ENCODE measurements at places on chromosomes 11 and 22.
A peak's percentile ranks its signal among the peaks of the same experiment; 100 is the strongest.

GRCh38 chr11:2428322-2428795 lies 16.0 kb downstream of the TRPM5 start:
- peak; percentile 87 for DNase-seq

DNA sequence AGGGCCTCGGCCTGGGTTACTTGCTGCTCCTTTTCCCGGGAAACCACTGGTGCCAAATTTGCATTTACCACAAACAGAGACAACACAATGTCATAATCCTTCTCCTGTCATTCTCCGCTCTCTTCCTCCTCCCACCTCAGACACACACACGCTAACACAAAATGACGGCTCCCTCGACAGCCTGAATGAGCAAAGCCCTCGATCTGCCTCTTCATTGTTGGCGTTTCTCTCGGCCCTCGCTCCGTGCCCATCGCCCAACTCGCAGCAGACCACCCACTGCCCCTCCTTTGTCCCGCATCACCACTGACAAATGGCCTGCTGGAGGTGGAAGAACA lies 12.5 kb upstream of the TCF20 start:
- DNase-seq = no peak

GRCh38 chr11:46240861-46241260 lies 36.6 kb upstream of the CREB3L1 start:
- DNase-seq = no peak

DNA sequence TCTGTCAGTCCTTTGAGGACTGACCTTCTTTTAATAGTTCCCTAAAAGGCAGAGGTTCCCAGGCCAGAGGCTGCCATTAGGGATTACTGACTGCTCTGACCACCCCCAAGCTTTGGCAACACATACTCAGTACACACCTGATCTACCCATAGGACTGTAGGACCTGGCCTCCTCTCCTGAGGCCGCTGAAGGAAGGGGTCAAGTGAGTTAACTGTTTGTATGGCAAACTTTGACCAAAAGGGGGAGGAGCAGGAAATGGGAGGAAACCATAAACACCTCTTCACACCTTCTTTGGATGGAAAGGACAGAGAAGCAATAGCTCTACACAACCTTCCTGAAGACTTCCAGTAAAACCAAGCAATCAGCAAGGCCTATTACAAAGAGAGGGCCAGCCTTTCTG lies 104.0 kb downstream of the APOL5 start:
- DNase-seq = no peak

DNA sequence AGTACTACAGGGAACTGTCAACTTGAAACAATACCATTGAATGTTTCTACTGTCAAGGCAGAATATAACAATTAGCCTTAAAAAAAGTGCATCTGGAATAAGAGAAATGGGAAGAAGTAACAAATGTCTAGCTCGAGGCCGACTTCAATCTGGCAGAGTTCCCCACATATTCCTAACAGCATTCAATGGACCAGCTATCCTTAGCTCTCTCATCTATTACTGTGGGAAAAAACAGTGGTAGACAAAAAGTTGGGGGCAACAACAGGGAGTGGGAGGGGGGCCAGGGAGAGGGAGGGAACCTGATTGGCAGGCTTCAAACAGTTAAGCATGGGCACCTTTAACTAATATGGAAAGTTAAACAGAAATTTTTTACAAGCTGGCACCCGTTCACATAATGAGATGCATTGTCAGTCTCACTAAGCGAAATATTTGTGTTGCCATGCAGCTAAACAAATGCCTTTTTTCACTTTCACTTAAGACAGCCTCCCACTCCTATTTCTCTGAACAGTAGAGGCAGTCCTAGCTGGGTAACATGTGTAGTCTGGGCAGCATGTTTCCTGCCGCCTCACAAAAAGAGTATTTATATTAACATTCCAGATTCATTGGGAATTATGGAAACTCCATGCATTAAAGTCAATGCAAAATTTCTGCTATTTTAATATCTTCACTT lies 62.2 kb upstream of the SOX6 start:
- DNase-seq = no peak

DNA sequence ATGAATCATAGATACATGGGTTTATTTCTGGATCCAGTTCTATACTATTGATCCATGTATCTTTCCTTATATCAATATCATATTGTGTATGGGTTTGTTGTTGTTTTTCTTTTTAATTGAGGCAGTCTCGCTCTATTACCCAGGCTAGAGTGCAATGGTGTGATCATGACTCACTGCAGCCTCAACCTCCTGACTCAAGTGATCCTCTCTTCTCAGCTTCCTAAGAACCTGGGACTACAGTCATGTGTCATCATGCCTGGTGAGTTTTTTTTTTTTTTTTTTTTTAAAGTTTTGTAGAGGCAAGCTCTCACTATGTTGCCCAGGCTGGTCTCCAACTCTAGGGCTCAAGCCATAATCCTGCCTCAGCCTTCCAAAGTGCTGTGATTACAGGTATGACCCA lies 1589.4 kb upstream of the TENM4 start:
- no peak for DNase-seq

GRCh38 chr11:133821776-133822175 lies 23.5 kb downstream of the SPATA19 start:
- no peak for DNase-seq

DNA sequence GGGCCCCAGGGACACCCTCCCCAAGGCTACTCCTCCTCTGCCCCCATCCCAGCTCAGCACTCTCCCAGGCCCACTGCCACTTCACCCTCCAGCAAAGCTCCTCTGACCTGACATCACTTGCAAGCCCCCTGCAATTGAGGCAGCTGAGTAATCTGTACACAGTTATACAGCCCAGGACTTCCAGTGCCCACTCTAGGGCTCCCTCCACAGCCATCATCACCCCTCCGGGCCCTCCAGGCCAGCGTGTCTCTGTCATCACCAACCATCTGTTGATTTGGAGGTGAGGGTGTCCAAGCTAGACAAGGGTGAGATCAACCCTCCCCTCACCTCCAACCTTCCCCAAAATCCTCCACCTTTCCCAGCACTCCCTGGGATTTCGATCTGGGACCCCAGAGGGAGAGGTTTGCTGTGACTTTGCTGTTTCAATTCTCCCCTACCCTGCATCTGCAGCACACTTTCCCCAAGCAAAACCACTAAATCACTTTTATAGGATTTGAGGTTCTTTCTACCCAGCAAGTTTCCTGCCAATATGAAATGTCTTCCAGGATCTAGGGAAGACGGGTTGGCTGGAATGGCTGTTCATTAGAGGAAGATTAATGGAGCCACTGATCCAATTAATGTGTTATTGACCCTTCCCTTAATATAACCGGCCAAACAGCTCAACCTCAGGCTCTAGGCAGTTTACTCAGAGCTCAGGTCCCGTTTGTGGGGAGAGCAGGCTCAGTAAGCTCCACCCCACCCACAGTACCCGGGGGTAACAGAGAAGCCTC lies 92.9 kb downstream of the CHST1 start:
- no peak for DNase-seq

GRCh38 chr11:15926071-15926470 lies 430.3 kb downstream of the SOX6 start:
- DNase-seq = no peak

DNA sequence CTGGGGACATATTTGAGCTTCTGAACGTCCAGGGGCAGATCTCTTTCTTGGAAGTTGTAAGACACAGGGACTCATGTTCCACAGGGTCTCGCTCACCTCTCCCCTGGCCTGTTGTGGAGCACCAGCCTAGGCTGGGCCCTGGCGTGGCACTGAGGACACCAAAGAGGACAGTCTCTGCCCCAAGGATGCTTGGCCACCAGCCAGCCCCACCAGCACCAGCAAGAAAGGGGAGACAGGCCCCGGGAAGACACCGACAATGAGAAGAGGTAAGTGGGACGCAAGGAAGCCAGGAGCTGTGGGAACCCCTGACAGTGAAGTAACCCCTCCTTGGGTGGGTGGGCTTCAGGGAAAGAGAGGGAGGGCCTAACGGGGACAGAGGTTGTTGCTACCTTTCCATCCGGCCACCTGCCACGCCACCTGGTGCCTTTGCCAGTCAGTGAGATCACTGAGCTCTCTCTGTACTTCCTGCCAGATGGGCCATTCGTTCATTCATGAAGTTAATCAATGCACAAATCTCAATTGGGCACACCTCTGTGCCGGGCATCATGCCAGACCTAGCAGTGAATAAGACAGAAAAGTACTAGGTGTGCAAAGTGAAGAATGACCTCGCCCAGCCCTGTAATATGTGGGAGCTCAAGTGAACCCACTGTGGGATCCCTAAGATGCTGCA lies 11.1 kb downstream of the APOL5 start:
- DNase-seq = no peak

DNA sequence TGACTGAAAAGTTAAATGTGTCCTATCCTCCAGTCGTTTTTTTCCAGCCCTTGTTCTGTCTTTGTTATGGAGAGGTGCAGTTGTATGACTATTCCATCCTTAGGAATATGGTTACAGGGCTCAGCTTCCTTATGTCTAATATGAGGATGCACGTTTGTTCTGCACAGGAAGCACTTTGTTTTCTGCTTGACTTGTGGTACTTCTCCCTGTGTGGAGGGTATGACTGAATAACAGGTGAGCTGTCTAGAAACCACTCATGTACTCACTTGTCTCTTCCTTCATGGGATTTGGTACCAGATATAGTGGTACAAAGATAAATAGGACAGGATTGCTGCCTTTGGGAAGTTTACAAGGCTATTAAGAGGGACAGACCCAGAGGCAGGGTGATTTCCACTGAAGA lies 17.4 kb downstream of the CABIN1 start:
- no peak for DNase-seq

- DNase-seq = no peak
Observed at GRCh38 chr11:131530407-131530806, 160.0 kb downstream of the NTM start.

DNA sequence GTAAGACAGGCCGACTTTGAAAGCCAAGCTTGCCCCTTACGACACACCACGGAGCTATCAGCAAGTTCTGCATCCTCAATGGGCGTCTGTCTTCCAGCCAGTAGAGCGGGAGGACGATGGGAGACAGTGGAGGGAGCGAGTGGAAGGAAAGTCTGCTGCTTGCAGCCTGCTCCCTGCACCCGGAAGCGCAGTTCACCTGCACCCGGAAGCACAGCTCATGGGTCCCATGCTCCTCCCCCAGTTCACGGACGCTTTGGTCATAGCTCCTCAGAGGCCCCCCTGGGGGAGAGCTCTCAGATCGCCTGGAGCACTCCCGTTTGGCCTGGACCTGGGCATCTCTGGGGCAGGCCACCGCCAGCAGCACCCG lies 51.3 kb downstream of the FBLN1 start:
- DNase-seq = no peak

DNA sequence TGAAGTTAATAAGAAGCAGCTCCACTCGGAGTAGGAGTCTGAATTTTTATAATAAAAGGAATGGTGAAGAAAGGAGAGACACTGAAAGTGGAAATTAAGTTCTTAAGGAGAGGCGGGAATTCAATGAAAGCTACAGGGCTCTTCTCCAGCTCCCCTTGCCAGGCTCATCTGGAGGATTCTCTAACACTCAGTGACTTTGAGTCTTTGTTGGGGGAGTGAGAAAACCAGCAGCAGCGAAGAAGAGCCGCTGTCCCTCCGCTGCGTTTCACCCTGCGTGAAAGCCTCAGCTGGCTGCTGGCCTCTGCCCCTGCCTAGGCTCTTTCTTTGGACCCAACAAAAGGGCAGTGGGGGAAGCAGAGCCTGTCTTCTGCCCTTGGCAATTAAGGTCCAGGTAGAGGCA lies 113.0 kb downstream of the NTM start:
- no peak for DNase-seq
